DMS 273 treated with DMSO at 0.1 percent for 48 hours (cell line): ENCODE measurements at places on chromosomes 6 and 20.

- DNase-seq, result no peak
Observed at GRCh38 chr6:94813806-94814205, 763.5 kb upstream of the MANEA start.

GRCh38 chr6:130744576-130745366 lies 82.4 kb upstream of the SMLR1 start:
- DNase-seq, result no peak

DNA sequence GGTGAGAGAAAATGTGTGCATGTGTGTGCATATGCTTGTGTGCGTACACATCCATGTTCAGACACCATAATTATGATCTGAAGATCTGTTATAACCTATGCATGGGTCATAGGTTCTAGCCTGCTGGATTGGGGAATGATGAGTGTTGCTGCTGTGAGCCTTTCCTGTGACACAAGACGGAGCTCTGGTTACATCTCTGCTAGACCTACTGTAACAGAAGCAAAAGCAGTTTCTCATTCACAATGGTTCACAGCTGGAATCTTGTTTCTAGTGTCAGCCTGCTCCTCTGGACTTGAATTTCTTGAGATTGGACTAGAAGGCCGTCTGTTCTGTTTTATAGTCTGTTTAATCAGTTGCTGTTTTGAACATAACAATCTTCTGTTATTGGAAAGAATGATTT lies 40.1 kb downstream of the DEFB114 start:
- no peak for DNase-seq

GRCh38 chr6:127547215-127547614 lies 28.1 kb upstream of the MTCL3 start:
- no peak for DNase-seq

- DNase-seq, result no peak
Observed at GRCh38 chr6:110357298-110357663, 868 bp downstream of the METTL24 start.

GRCh38 chr6:96032661-96033060 lies 16.9 kb downstream of the FUT9 start:
- no peak for DNase-seq

GRCh38 chr6:153172815-153173214 lies 41.7 kb upstream of the RGS17 start:
- DNase-seq, result no peak
